ENCODE measurements at places on chromosomes 4 and X.

DNA sequence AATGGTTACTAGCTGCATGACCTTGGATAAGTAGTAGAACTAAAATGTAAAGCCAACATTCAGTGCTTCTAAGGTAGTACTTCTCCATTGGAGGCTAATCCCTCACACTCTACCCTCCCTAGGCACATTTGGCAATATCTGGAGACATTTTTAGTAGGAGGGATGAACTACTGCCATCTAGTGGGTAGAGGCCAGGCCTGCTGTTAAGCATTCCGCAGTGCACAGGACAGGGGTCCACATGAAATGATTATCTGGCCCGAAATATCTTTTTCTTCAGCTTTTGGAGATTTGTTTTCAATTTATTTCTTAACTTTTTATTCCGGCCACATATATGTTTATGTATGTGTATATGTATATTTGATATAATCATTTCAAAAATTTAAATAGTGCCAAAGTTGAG, 36.0 kb upstream of the SPANXC start:
- no peak for DNase-seq

- DNase-seq: no peak
Measured at GRCh38 chr4:109826719-109827118, 1.1 kb upstream of the RRH start.

DNA sequence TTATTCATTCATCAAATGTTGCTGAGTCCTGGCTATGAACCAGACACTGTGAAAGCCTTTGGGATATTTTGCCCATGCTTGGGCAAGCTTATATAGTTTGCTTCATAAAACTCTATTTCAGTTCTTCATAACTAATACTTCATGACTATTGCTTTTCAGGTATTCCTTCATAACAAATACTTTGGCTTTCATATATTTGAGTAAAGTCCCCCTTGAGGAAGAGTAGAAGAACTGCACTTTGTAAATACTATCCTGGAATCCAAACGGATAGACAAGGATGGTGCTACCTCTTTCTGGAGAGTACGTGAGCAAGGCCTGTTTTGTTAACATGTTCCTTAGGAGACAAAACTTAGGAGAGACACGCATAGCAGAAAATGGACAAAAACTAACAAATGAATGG, 1.7 kb upstream of the AFP start:
- DNase-seq: no peak

- DNase-seq: no peak
Measured at GRCh38 chrX:109687903-109688302, 45.2 kb downstream of the ACSL4 start.

GRCh38 chrX:78747489-78747888, at the start of gene LPAR4:
Gene LPAR4, plus strand, starts transcription at chrX:78747720. Its CDS starts 7,150 bp downstream, at chrX:78754870.
- peak; percentile 24 for DNase-seq

- no peak for DNase-seq
Measured at GRCh38 chr4:13912966-13913365, 285.4 kb upstream of the BOD1L1 start.

DNA sequence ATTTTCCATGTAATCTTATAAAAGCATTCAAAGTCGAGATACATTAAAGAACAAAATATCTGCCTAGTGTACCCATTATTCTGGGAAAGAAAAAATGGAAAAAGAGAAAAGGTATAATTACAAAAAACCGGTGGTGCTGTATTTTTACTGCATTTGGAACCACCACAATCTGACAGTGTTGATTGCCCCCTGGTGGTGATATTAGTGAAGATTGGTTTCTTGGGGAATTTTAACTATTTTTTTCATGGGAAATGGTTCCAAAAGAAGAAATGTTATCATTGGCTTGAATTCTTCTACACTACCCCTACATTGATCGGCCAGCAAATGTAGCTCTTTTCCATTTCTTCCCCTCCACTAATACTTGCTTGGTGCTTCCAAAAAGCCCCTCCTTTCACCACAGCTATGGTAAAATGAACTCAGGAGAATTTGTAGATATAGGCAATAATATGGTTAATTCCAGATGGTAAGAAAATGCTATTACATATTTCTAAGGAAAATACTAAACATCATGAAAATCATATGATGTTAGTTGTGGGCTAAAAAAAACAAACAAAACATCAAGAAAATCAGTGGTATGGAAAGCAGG, 50.0 kb downstream of the COX18 start:
- peak; percentile 45 for DNase-seq

DNA sequence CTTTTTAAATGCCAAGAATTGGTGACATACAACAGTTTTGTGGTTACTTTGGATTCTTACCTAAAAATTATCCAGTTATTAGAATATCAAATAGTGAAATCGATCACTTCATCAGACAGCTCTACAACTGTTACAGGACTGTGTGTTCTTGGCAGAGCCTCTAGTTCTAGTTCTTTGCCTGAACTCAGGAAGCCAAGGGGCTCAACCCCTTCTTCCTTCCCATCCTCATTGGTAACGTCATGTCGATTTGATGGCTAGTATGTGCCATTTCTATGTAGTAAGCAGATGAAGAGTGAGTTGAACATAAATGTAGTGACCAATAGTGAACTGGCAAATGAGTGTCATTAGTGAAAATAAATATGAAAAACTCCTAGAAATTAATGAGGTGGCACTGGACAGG, 59.4 kb upstream of the LIMCH1 start:
- no peak for DNase-seq

GRCh38 chr4:181637186-181638105, 605.8 kb upstream of the TENM3 start:
- DNase-seq: no peak

GRCh38 chr4:66376396-66376795, 706.1 kb upstream of the EPHA5 start:
- DNase-seq: no peak

- no peak for DNase-seq
Measured at GRCh38 chr4:65021149-65021548, 611.9 kb upstream of the TECRL start.

- peak; percentile 60 for DNase-seq
Measured at GRCh38 chrX:40908857-40909475, 173.6 kb upstream of the MED14 start.

GRCh38 chrX:47817421-47817820, 19.3 kb upstream of the ZNF81 start:
- DNase-seq: no peak

DNA sequence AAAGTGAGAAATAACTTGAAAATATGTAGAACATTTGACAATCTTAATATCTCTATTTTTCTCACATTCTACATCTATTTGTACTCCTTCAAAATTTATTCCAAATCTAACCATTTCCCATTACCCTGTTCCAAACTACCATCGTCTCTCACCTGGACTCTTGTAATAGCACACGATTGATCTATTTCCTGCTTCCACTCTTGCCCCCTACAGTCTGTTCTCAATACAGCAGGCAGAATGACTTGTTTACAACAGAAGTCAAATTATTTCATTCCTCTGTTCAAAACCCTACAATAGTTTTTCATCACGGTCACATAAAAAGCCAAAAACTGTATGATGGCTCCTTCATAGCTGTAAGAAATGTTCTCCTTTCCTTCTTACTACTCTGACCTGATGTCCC, 21.1 kb upstream of the LUZP4 start:
- no peak for DNase-seq

- DNase-seq: no peak
Measured at GRCh38 chr4:38320343-38320695, 343.7 kb upstream of the KLF3 start.

- DNase-seq: no peak
Measured at GRCh38 chrX:150303386-150304097, 59.6 kb upstream of the MAMLD1 start.

DNA sequence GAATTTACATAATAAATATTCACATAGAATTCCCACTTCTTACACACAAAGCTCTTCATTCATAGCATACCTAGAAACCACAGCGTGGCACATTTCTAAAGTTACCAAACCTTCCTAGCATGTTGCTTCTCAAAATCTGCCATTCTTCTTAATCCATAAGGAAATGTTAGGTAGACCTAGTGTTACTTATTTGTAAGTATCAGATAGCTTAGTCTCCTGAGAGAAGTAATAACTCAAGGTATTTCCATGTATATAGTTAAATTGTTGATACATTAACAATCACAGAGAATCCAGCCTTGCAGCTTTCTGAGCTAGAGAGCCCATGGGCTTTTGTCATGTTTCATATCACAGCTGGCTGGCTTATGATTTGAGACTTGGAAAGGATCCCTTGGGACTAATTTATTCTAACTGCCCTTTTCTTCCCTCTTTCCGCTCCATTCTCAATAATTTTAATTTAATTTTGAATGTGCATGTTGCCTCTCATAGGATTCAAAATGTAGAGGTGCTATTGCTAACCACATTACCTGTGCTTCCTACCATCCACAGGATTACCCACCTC, 17.6 kb downstream of the SH3RF1 start:
- no peak for DNase-seq

DNA sequence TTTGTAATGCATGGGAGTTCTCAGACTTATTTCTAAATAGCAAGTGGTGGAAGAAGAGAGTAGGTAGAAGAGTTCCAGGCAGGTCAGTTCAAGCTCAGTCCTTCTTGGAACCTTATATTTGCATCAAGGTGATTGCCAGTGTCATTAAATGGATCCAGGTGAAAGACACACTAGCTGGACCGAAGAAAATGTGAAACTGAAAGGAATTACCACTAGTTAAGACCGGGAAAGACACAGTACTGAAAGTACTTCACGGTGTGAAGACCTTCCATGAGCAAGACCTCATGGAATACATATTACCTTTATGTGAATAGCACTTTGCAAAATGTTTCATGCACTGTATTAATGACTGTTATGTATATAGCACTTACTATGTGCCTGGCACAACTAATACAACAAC, 19.1 kb downstream of the TMEM150C start:
- no peak for DNase-seq

DNA sequence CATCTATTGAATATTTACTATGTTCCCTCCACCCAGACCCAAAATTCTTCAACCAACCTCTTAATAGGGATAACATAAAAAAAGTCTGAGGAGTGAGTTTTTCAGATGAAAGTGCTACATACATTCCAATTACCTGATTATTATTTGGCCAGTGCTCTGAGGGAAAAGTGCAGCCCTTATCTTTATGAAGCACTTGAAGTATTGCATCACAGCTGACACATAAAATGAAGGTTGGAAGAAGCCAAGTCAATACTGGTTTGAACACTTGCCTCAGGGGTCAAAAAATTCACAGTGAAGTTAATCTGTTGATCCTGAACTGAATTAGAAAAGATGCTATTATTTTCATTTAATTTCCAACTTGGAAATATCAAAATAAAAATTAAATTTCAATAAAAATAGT, 498.9 kb downstream of the INPP4B start:
- DNase-seq: no peak

- DNase-seq: peak; percentile 18
Measured at GRCh38 chr4:168496834-168497233, at the start of gene PALLD. Gene PALLD, plus strand, starts transcription at chr4:168497052.

GRCh38 chrX:122055460-122055859, 1008.0 kb downstream of the GLUD2 start:
- no peak for DNase-seq

DNA sequence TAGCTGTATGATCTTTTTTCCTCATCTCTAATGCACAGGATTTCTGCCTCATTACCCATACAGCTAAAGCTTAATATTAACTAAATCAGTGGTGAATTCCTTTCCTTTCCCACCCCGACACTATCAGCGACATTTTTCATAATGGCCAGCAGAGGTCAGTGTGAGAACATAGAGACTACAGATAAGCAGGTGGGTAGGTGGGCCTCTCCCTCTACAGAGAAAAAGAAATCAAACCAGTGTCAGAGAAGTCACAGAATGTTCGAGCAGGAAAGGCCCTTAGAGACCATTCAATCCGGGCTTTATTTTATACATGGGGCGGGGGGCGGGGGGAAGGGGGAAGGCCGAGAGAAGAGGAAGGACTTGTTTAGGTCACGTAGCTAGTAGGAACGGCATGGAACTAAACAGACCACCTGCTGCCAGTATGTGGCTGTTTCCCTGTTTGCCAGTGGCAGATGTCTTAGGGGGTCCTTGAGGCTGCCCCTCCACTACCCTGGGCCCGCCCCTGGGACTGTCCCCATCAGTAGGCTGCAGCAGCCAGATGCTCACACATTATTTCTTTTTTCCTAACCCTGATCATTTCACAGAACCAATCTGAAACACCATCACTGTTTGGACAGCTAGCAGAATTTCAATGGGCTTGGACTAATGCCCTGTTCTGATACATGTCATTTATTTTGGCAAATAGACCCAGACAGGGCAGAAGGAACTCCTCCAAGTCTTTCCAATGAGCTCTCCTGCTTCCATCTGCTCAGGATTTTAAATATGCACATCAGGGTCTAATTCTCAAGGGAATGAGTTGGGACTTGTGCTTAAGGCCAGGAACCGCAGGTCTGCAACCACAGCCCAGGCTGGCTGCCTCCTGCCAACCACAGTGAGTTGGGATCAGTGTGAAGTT, 133.4 kb downstream of the ATG4A start:
- DNase-seq: peak; percentile 68

GRCh38 chrX:5220421-5220820, 1008.2 kb downstream of the NLGN4X start:
- DNase-seq: no peak

GRCh38 chr4:1249731-1250526, 999 bp upstream of the CTBP1 start:
- DNase-seq: no peak

- no peak for DNase-seq
Measured at GRCh38 chr4:48180234-48180633, 46.2 kb upstream of the TXK start.

DNA sequence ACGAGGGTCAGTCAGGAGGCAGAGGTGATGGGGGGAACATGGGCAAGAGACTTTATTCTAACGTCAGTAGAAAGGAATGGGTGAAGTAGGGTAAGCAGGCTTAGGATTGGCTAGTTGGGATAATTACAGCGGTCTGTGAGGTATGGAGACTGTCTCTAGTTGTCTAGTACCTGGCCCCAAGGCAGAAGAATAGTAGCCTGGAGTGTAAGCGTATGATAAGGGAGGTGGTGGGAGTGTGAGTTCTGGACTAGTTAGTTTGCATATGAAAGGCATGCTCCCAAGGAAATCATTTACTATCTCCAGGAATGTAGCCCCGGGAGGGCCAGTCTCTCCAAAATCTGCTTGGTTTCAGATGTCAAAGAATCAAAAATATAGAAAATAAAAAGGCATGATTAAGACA, 219.6 kb upstream of the ANXA3 start:
- no peak for DNase-seq

GRCh38 chr4:13399257-13399656, 84.9 kb downstream of the RAB28 start:
- DNase-seq: no peak

Measured in astrocyte of the cerebellum (primary cell).